ENCODE measurements at places on chromosomes 5 and 9. TPM values are rescaled to one million over a fixed set of nuclear protein-coding genes. Genes with fewer than 3 reads are reported as not detected.
A peak's percentile ranks its signal among the peaks of the same experiment; 100 is the strongest.

The TUBB4B gene
- total RNA-seq = 136 TPM

The RANBP6 gene
- total RNA-seq = 16.4 TPM

GRCh38 chr9:108270051-108270450, 585.7 kb downstream of the ACTL7B start:
- peaks cover 28% of the 10 kb centered on the region for H3K4me1 ChIP-seq
- H3K36me3 ChIP-seq = no peaks in the 10 kb centered on the region
- DNase-seq = no peak
- H3K27ac ChIP-seq = peak overlapping the region; percentile 13

- no peaks in the 10 kb centered on the region for H3K36me3 ChIP-seq
- no peak overlapping the region for H3K4me3 ChIP-seq
- H3K4me1 ChIP-seq = peaks cover 10% of the 10 kb centered on the region
- peaks cover 23% of the 10 kb centered on the region for H3K27me3 ChIP-seq
- no peak for DNase-seq
Measured at GRCh38 chr9:126700296-126700695, 86.6 kb downstream of the LMX1B start.

The ARHGEF28 gene
- 45.3 TPM for total RNA-seq

DNA sequence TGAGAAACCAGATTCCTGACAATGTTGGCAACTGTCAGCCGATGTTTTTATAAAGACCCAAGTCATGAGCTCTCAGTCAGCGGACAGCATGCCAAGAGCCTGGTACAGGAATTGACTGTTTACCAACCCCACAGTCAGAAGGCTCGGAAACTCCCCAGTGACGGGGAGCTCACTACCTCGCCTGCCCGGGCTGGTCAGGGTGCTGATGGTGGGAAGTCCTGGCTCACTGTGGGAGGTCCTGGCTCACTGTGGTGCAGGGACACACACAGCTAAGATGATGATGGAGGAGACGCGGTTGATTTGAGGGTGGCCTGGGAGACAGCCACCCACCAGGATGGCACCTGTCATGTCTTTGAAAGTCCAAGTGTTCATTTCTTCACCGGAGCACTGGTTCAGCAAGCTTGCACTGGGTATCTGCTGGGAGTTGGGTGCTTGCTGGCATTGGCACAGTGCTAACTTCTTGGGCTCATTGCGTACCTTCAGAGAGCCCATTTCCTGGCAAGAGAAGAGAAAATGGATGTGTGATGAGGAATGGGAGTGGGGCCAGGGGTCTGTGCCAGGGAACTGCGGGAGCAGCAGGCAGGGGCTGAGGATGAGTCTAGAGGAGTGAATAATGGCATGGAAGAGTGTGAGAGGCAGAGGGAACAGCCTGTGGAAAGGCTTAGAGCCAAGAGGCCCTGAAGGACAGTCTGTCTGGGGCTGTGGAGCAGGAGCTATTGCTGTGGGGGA, 15.3 kb downstream of the ASS1 start:
- peaks cover 1% of the 10 kb centered on the region for H3K4me1 ChIP-seq
- H3K36me3 ChIP-seq = peaks cover 8% of the 10 kb centered on the region
- no peaks in the 10 kb centered on the region for H3K27me3 ChIP-seq
- DNase-seq = no peak
- H3K4me3 ChIP-seq = no peak overlapping the region

GRCh38 chr5:33494466-33494865, 53.7 kb downstream of the TARS1 start:
- H3K27ac ChIP-seq = no peak overlapping the region
- no peaks in the 10 kb centered on the region for H3K36me3 ChIP-seq
- H3K4me1 ChIP-seq = no peaks in the 10 kb centered on the region

- no peak for DNase-seq
- no peaks in the 10 kb centered on the region for H3K27me3 ChIP-seq
- H3K4me1 ChIP-seq = no peaks in the 10 kb centered on the region
Measured at GRCh38 chr5:32088214-32088613, 85.9 kb downstream of the GOLPH3 start.

- H3K4me1 ChIP-seq = no peaks in the 10 kb centered on the region
- peaks cover 11% of the 10 kb centered on the region for H3K36me3 ChIP-seq
- H3K27ac ChIP-seq = no peak overlapping the region
- no peaks in the 10 kb centered on the region for H3K27me3 ChIP-seq
Measured at GRCh38 chr5:145375521-145375920, 459.6 kb downstream of the PRELID2 start.

- H3K27ac ChIP-seq = no peak overlapping the region
- no peaks in the 10 kb centered on the region for H3K27me3 ChIP-seq
- no peak overlapping the region for H3K4me3 ChIP-seq
- H3K36me3 ChIP-seq = no peaks in the 10 kb centered on the region
- no peak for DNase-seq
Measured at GRCh38 chr9:4220346-4220745, 79.5 kb downstream of the GLIS3 start.

DNA sequence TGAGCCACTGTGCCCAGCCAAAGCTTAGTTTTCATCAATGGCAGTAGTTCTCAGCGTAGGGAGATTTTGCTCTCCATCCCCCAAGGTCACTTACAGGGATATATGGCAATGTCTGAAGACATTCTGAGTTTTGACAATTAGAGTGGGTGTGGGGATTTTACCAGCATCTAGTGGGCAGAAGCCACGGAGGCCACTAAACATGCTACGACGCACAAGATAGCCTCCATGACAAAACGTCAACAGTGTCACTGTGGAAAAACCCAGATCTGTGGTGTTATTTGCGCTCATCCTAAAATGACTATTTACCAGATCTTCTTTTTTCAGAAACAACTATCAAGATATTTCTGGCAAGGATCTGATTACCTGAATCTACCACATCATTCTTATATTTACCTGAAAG, 68.2 kb downstream of the CDC14B start:
- H3K4me1 ChIP-seq = peaks cover 41% of the 10 kb centered on the region
- no peak for DNase-seq
- no peaks in the 10 kb centered on the region for H3K27me3 ChIP-seq
- H3K36me3 ChIP-seq = peaks cover 9% of the 10 kb centered on the region
- no peak overlapping the region for H3K4me3 ChIP-seq

DNA sequence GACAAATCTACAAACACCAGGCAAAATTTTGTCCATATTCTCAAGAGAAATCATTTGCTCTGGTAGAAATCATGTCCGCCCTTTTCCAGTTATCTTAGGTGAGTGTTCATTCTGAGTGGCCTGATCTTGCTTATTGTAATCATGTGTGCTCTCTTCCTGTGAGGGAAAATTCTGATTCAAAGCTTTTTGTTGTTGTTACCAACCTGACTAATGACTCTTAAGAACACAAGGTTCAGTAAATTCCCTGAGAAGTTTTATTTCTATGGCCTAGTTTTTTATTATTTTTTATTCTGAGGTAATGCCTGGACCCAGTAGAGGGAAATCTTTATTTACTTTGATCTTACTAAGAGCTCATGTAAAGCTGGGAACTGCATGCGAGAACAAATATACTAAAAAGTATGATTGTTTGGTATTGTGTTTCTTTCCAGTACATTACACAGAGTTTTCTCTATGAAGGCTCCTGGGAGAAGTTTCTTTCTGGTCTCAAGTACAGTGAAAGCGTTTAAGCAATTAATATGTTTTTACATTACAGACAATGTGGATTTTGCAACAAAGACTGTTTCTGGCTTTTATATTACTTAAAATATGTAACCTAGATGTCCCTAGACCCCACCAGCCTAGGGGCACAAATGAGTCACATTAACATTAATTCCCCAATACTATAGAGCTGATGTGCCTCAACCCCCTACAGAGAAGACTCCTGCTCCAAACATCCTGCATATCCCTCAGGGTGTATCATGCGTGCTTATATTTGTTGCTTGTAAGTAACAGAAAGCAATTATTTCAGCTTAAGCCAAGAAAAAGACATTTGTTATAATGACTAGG, 138.1 kb downstream of the TMEM167A start:
- H3K36me3 ChIP-seq = no peaks in the 10 kb centered on the region
- no peak overlapping the region for H3K4me3 ChIP-seq
- H3K4me1 ChIP-seq = peaks cover 11% of the 10 kb centered on the region
- no peaks in the 10 kb centered on the region for H3K27me3 ChIP-seq
- no peak overlapping the region for H3K27ac ChIP-seq
- DNase-seq = no peak

DNA sequence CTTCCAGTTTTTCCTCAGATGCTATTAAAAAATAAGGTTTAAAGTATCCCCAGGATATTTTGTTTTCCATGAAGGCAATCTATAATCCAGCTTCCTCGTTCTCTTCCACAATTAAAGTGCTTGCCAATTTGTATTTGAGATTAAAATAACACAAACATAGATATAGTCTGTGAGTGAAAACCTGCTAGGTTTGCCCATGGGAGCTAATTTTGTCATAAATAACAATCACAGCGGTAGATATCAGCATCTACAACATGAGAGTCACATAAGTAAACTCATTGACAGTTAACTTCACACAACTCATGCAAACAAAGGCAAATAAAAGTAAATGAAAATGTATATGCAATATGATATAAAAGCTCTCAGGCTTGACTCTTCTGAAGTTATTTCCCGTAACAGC, 29.2 kb upstream of the RASGRF2 start:
- H3K4me1 ChIP-seq = no peaks in the 10 kb centered on the region
- peaks cover 6% of the 10 kb centered on the region for H3K27me3 ChIP-seq
- H3K27ac ChIP-seq = no peak overlapping the region

DNA sequence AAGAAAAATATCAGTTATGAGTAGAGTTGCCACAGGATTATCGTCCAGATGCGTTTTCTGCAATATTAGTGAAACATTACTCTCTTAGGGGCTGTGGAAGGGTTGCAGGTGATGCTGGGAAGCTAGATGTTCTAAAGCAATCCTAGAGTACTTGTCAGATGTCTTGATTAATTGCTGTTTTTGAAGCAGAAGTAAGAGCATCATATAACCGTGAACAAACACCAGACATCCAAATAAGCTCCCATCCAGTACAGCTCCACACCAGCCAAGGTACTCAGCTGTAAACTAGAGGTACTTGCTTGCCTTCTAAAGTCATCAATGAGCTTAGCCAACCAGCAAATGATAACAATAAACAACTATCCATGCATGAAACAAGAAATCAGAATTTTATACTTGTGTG, 131.1 kb downstream of the ST8SIA4 start:
- peaks cover 8% of the 10 kb centered on the region for H3K4me1 ChIP-seq
- H3K27me3 ChIP-seq = peaks cover 6% of the 10 kb centered on the region
- H3K4me3 ChIP-seq = no peak overlapping the region

DNA sequence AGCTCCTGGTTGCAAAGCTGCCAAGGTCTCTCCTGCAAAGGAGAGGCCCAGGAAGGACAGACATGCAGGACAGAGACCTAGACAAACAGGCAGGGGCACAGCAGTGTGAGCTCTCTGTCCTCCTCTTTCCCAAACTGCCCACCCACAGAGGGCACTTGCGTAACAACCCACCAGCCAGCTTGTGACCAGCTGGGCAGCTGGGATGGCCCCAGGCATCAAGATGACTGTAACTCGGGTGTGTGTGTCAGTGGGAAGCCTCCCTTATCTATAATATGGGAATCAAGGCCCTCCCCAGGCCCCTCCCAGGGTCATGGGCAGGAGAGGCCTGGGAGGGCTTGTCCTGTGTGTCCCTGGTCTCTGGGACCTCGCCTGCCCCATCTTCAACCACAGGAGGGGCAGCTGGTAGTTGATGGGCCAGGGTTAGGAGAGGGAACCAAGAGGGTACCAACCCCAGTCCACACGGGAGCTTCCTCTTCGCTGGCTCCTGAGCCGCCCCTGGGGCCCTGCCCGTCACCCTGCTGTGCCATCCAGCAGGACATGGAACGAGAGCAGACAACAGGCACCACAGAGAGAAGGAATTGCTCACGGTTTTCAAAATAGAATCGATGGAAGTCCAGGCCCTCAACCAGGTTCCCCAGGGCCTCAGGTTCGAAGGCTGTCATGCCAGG, 37.9 kb downstream of the SLC6A7 start:
- no peak overlapping the region for H3K4me3 ChIP-seq
- H3K27me3 ChIP-seq = no peaks in the 10 kb centered on the region
- H3K36me3 ChIP-seq = no peaks in the 10 kb centered on the region
- peaks cover 8% of the 10 kb centered on the region for H3K4me1 ChIP-seq

The CCDC171 gene
- total RNA-seq = 4.5 TPM

GRCh38 chr5:121853850-121854249, 2.2 kb downstream of the FTMT start:
- H3K36me3 ChIP-seq = no peaks in the 10 kb centered on the region
- no peak for DNase-seq
- no peaks in the 10 kb centered on the region for H3K4me1 ChIP-seq
- no peak overlapping the region for H3K4me3 ChIP-seq
- H3K27me3 ChIP-seq = peaks cover 5% of the 10 kb centered on the region

- H3K27ac ChIP-seq = peak overlapping the region; percentile 63
- no peaks in the 10 kb centered on the region for H3K36me3 ChIP-seq
- H3K4me3 ChIP-seq = peak overlapping the region; percentile 36
Measured at GRCh38 chr5:99061711-99062110, 132.9 kb upstream of the CHD1 start.

- DNase-seq = no peak
- H3K4me1 ChIP-seq = peaks cover 6% of the 10 kb centered on the region
- H3K27me3 ChIP-seq = no peaks in the 10 kb centered on the region
- H3K36me3 ChIP-seq = no peaks in the 10 kb centered on the region
- no peak overlapping the region for H3K4me3 ChIP-seq
Measured at GRCh38 chr9:653421-653820, 188.1 kb upstream of the DMRT1 start.

DNA sequence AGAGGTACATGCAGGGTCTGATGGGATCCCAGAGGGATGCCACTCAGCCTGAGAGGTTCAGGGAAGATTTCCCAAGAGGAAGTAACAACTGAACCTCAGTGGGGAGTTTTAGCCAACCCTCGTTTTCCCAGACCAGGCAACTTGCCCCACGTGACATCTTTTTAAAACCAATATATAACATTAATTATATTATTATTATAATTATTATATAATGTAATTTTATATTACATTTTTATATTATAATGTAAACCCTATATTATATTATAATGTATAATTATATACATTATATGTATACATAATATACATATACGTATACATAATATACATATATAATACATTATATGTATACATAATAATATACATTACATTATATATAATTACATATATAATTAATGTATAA, 62.8 kb upstream of the WWC1 start:
- no peak overlapping the region for H3K27ac ChIP-seq
- H3K27me3 ChIP-seq = peaks cover 3% of the 10 kb centered on the region
- DNase-seq = no peak
- H3K4me3 ChIP-seq = no peak overlapping the region
- H3K4me1 ChIP-seq = peaks cover 3% of the 10 kb centered on the region

DNA sequence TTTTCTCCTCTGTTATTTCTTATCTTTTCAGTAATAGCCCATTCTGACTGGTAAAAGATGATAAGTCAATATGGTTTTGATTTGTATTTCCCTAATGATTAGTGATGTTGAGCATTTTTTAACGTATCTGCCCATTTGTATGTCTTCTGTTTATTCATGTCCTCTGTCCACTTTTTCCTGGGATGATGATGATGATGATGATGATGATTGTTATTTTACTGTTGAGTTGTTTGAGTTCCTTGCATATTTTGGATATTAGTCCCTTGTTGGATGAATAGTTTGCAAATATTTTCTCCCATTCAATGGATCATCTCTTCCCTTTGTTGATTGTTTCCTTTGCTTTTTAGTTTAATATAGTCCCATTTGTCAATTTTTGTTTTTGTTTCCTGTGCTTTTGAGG, 27.0 kb downstream of the UTP15 start:
- no peaks in the 10 kb centered on the region for H3K27me3 ChIP-seq
- H3K4me3 ChIP-seq = no peak overlapping the region
- no peaks in the 10 kb centered on the region for H3K36me3 ChIP-seq
- peaks cover 29% of the 10 kb centered on the region for H3K4me1 ChIP-seq
- no peak for DNase-seq
- peak overlapping the region; percentile 39 for H3K27ac ChIP-seq

The FCN1 gene
- not detected for total RNA-seq
